ENCODE measurements at places on chromosomes 2 and 18. TPM values are rescaled to one million over a fixed set of nuclear protein-coding genes. Genes with fewer than 3 reads are reported as not detected.

LYG2 gene
- not detected for total RNA-seq

SLC4A1AP gene
- total RNA-seq: 26.8 TPM

SP9 gene
- total RNA-seq: not detected

SLC19A3 gene
- 16.5 TPM for total RNA-seq

RESP18 gene
- not detected for total RNA-seq

RDH14 gene
- total RNA-seq: 51.2 TPM
